ENCODE measurements at places on chromosomes 12 and 14.

GRCh38 chr14:38150075-38150474, 57.6 kb upstream of the SSTR1 start:
- DNase-seq, result no peak

DNA sequence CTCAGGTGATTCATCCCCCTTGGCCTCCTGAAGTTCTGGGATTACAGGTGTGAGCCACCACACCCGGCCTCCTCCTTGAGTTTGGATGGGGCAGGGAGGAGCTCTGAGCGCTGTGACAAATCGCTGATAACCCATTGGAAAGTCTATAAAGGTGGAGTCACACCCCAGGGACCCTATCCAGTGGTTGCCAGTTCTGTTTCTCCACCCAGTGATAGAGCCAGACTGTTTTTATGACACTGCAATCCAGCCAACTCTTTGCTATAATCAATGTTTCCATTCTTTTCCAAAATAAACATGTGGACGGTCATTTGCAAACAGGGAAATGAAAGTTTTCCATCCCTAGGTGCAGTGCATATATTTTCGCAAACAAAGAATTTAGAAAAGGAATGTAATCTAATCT, 142.0 kb upstream of the PELI2 start:
- no peak for DNase-seq

GRCh38 chr12:75404231-75404630, 13.3 kb downstream of the GLIPR1L2 start:
- no peak for DNase-seq

DNA sequence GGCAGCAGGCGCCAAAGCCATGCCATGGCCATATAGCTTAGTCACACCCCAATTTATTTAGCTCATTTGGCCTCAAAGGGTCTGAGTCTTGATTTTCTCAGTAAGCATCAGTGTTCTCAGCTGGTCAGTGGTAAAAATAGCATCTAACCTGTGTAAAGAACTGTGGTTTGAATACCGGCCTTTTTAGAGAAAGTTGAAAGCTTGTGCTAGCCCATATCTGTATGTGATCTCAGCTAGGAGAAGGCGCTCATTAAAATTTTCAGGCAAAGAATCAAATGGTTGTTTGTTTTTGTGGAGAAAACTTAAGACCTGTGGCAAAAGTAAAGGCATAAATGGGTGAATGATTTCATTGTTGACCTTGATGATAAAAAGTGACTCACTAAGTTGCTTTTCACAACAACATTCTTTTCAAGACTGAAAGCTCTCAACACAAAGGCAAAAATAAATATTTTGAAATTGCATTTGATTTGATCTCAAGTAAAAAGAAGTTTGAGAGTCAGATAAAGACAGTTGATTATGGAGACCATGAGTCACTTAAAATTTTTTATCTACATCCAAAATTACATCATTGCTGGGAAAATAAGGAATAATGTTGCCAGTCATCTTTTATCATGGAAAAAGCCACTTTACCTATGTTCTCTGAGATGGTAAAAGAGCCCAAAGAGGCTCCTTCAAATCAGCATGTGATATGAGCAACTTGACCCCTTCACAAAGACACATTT, 128.5 kb upstream of the RGS6 start:
- no peak for DNase-seq

DNA sequence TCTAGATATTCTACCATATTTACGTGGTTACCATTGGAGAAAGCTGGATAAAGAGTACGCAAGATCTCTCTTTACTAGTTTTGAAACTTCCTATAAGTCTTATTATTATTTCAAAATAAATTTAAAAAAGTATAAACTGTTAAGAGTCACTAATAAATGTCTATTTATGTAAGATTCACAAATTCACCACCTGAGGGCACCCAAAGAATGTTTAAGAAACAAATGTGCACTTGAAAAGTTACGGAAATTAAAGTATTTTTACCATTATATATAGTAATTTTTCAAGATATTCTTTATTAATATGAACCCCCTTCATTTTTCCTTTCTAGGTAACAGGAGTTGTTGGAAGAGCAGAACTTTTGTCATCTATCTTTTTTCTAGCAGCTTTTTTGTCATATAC, 11.9 kb downstream of the TMTC3 start:
- no peak for DNase-seq

DNA sequence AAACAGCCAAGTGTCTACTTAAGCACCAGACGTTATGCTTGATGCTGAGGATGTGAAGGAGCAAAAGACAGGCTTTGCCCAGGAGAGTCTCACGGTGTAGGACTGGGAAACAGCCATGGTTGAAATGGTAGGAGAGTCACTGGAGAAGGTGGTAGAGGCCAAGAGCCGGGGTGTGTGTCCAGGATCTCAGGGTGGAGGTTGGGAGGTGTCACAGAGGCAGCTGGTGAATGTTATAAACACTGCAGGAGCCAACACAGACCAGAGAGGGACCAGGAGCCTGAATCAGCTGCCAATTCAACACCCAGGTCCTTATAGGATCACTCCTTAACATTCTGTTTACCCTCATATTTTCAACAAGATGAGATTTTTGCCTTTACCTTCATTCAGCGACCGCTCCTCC, 7.5 kb downstream of the NID2 start:
- no peak for DNase-seq

GRCh38 chr12:27970401-27971120, 2.0 kb downstream of the PTHLH start:
- DNase-seq, result peak; percentile 14

DNA sequence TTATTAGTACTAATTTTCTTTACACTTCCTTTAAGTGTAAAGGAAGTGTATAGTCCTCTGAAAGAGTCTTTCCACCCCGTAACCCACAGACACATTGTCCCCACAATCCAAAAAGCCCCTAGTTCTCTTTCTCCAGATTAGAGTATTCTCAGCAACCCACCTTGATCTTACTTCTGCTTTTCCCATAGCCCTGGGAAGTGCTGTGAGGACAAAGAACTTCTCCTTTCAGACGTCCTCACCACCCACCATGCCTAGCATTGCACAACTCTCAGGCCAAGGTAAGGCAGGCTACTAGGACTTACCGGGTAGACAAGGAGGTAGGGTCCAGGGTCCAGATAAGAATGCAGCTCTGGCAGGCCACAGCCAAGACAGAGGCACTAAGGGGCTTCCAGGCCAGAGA, 7.4 kb downstream of the AAAS start:
- DNase-seq, result no peak

GRCh38 chr14:98444077-98444476, 827.9 kb downstream of the BCL11B start:
- no peak for DNase-seq

DNA sequence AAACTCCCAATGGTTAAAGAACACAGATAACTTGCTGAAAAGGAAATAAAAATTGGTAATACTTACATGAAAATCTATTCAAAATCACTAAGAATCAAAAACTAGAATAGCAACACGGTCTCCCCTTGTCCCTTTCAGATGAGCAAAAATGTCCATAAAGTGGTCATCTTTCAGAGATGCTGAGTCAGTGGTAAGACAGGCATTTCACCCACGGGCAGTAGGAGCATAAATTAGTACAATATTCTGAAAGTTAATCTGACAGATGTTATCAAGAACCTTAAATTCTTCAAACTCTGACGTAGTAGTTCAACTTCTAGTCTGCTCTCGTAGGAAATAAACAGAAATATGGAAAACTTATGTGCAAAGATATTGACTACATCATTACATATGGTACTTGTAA, 33.1 kb upstream of the GNPNAT1 start:
- DNase-seq, result no peak

DNA sequence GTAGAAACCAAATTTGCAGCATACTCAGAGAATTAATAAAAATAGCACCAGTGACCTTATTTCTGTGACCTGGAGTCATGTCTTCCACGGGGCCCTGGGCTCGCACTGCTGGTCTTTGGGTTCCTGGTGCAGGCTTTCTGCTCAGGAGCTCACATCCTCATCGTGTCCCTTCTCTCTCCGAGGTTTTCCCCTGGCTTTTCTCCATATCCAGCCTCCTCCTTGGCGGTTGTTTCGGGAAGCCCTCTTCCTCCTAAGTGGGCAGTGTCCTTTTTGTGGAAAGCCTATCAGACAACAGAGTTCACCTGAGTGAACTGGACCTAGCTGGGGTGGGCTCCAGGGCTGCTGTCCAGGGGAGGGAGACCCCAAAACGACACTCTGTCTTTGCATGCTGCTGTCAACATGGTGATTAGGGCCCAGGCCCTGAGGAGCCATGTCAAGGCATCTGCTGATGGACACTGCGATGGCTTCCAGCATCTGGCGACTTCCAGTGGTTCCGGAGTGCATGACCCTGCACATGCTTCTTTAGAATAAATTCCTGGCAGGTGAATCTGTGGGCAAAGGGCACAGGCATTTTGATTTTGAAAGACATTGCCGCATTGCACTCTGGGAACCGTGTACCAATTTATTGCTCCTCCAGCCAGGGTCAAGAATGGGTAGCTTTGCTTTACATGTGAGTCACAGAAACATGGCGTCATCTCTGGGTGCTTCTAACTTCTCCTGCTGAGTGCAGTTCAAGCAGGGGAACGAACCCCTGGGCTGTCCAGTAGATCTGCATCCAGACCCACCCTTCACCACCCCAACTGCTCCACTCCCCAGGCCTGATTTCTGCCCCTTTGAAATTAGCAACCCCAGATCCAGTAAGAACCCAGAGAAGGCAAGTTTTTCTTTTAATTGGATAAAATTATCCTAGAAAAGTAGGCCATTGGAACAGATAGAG, 136.8 kb downstream of the ADGRD1 start:
- no peak for DNase-seq

Measured in GM19239 (cell line).